ENCODE measurements at places on chromosomes 11 and 22.

- DNase-seq = no peak
Observed at GRCh38 chr22:37162221-37163095, 12.7 kb upstream of the IL2RB start.

- no peak for DNase-seq
Observed at GRCh38 chr11:105449100-105449734, 160.7 kb upstream of the GRIA4 start.

- DNase-seq = no peak
Observed at GRCh38 chr11:14096606-14097005, 134.1 kb downstream of the SPON1 start.

DNA sequence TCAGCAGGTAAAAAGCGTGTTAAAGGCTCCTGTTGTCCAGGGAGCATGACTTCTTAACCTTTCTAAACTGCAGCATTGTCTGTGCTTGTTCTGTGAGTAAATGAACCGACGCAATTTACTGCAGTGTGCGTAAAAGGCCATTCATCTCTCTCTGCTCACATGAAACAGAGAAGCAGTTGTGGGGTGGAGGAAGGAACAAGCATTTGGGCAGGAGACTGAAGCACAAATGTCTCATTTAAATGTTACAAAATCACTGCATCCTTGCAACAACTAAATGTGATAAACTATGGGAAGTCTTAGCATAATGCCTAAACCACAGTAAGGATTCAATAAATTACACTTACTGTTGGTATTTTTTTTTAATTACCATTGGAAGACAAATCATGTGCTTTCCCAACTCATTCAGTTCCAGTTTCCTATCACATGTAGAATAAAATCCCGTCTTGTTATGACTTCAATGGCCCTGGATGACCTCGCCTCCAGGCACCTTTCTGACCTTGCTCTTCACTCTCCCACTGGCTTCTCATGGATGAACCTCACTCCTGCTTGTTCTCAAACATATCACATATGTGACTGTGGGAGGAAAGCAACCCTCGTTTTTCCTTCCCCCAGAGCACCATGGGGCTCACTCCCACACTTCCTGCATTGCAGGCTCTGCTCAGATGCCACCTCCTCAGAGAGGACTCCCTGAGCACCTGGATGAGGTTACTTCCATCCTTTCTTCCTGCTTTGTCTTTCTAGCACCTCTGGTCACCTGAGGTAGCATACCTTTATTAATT is 21.6 kb upstream of the RFPL2 start:
- DNase-seq = no peak

DNA sequence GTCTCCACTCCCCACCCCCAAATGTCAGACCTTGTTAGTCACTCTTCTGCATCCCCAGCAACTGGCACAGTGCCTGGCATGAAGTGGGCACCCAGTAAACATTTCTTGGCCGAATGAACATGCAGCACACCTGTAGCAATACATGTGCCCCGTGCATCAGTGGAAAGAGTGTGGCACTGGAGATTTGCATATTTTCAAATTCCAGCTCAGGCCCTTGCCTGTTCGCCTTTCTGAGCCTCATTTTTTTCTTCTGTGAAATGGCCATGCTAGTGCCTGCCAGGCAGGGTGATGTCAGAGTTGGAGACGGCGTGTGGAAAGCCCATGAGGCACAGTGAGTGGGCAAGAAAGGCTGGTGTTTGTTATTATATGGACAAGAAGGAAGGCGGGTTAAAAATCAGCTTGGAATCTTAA is 38.7 kb downstream of the CD82 start:
- no peak for DNase-seq

- DNase-seq = no peak
Observed at GRCh38 chr11:72737336-72737735, 14.9 kb downstream of the ARAP1 start.

- DNase-seq = no peak
Observed at GRCh38 chr11:413120-414081, 1.4 kb downstream of the SIGIRR start.

DNA sequence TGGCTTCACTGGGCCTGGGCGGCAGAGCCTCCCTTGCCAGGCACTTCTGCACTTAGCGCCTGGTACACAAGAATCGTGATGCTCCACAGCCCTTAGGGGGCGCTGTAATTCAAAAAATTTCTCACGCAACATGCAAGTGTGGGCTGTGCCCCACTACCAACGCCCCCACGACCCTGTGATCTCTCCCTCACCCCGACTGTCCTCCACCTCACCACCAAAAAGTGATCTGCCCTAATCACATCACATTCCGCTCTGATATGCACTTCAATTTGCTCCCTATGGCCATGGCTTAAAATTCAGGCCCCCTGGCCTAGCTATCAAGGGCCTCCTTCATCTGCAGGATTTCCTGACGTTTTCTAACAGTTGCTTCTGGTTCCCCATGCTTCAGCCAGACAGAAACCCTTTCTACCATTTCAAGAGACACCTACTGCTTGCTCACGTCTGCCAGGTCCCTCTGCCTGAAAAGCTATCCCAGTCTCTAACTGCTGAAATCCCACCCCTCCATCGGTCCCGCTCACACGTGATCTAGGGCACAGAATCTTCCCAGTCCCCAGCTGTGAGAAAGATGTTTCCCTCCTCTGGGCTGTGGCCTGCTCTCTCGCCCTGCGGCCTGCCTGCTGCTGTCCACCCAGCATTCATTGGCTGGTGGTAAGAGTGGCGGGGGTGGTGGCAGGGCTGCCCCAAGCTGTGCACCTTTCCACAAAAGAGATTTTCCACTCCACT is 27.9 kb upstream of the LRRC32 start:
- DNase-seq = no peak

DNA sequence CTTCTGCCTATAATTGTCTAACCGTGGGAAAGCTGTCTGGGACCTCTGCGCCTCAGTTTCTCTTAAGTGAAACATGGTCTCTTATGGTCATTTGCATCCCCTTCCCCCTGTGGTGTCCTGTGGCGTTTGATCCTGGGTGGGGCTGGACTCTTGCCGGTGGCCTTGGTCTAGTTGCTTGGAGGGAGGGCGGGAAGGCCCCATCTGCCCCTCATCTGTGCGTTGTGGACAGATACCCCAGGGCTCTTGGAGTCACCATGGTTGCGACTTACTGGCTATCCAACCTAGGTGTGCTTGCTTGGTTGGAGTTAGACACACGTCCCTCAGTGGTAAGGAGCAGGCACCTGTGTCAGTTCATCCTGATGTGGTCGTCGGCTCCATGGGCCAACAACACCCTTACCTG is 15.2 kb downstream of the SHANK3 start:
- DNase-seq = no peak

- DNase-seq = no peak
Observed at GRCh38 chr22:42001121-42001520, 2.5 kb downstream of the WBP2NL start.

DNA sequence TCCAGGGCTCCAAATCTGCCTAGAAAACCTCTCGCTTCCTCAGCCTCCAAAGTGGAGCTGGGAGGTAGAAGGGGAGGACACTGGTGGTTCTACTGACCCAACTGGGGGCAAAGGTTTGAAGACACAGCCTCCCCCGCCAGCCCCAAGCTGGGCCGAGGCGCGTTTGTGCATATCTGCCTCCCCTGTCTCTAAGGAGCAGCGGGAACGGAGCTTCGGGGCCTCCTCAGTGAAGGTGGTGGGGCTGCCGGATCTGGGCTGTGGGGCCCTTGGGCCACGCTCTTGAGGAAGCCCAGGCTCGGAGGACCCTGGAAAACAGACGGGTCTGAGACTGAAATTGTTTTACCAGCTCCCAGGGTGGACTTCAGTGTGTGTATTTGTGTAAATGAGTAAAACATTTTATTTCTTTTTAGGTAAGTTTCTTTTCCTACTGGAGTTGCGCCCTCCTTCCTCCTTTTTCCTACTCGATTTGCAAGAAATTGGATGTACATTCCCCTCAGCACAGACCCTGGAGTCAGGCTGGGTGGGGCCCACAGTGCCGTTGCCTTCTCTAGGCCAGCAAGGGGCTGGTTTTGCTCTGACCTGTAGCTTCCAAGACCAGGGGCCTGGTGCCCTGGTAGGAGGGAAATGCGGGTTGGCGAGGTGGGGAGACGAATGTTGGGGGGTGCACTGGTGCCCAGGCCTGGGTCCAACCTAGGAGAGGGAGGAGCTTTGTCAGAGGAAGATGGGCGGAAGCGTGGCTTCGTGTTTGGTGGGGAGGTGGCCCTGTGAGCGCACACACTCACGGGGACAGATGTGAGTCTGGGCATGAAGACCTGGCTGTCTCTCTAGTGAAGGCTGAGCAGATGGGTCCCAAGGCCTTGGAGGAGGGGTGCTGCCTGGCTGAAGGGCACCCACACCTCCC is 50.6 kb downstream of the ST14 start:
- DNase-seq = no peak

- DNase-seq = no peak
Observed at GRCh38 chr11:76159303-76159937, 46.9 kb downstream of the WNT11 start.

DNA sequence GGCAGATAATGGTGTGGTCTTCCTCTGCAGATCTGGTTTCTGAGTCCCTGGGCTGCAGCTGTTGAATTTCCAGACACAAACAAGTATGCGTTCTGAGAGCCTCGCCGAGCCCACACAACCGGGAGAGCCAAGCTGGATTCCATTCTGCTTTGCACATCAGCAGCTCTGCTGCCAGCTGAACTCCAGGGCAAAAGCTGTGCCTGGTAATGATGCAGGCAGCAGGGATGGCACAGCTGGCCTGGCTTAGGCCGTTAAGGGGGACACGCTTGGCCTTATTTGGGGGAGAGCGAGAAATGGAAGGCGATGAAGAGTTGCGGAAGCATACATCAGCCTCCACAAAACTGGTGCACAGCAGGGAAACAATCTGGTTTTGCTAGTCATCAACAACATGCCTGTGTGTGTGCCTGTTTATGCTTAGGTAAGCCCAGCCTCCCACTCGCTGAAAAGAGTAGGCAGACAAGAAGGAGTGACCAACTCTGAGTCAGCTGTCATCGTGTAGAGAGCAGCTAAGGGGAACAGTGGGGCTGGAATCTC is 25.1 kb downstream of the ADAMTS8 start:
- DNase-seq = peak; percentile 75

DNA sequence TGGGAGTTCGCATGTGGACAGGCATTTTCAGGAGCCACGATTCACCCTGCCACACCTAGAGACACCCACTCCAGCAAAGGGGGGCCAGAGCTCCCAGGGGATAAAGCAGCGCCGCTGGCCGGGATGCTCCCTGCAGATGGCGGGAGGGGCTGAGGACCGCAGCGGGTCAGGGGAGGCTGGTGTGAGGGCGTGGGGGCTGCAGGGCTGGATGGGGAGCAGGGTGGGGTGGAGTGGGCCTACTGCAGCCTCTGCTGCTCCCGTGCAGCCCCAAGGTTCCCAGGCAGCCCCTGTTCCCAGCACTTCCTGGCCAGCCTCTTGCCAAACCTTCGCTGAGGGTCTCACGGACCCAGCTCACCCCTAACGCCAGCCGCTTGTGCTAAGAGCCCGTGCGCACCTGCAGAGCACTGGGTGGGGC is 13.0 kb downstream of the MUC5B start:
- DNase-seq = no peak

DNA sequence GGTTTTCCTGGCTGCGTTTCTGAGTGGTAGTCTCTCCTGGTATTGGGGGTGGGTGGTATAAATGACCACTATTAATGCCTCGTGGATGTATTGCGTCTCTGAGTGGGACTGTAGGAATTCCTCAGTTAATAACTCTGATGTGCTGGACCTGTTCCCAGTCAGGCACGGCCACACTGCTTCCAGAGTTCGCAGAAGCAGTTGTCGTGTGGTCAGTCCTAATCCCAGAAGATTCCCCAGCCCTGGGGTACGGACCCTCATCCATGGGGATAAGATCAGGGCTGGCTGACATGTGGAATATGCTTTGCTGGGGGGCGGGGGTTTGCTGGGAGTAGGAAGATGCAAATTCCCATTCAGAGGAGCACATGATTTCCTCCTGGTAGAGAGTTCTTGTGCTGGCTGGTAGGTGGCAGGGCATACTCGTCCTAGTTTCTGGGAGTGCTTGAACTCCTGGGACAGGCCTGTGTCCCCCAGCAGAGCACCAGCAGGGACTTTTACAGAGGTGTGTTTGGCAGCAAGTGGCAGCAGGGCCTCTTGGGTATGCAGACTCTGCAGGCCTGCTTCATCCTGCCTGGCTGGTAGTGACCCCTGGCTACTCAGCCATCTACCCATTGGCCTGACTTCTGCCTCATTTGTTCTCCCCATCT is 157.4 kb downstream of the NAV2 start:
- no peak for DNase-seq

DNA sequence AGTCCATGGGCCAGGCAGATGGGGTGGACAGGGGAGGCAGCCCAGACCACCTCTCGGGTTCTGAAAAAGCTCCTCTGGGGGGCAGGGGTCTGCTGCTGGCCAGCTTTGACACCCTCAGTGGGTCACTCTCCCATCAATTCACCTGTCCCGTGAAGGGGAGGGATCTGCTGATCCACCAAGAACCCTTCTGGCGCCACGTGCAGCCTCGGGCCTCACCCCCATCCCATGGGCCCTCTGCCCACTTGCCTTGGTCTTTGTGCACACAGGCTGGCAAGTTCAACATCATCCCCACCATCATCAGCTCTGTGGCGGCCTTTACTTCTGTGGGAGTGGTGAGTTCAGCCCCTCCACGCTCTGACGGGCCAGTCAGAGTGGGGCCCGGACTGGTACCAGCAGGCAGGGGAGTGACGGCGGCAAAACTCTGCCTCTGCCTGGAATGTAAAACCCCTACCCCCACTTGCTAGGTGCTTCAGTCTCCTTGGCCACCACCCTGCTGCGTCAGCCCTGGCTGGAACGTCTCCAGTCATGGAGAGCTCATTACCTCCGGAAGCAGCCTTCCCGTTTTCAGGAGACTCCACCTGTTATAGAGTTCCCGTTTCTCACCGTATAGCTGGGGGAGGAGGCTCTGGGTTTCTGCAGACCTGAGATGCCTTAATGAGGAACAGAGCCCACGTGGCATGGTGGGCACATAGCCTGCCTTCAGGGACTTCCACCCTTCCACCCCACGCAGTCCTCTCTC is 12.7 kb downstream of the PRG3 start:
- no peak for DNase-seq

- no peak for DNase-seq
Observed at GRCh38 chr11:19730373-19730772, 17.7 kb downstream of the NAV2 start.

- DNase-seq = no peak
Observed at GRCh38 chr11:19419808-19420207, 179.1 kb upstream of the E2F8 start.

DNA sequence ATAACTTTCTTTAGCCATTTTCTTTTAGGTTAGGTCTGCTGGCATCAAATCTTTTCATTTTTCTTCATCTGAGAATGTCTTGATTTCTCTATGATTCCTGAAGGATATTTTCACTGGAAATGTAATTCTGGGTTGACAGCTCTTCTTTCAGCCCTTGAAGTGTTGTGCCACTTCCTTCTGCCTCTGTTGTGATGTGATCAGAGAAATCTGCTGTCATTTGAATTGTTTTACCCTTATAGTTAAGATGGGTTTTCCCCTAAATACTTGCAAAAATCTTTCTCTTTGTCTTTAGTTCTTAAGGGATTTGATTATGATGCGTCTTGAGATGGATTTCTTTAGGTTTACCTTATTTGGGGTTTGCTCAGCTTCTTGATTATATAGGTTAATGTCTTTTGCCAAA is 23.0 kb downstream of the USP47 start:
- no peak for DNase-seq

DNA sequence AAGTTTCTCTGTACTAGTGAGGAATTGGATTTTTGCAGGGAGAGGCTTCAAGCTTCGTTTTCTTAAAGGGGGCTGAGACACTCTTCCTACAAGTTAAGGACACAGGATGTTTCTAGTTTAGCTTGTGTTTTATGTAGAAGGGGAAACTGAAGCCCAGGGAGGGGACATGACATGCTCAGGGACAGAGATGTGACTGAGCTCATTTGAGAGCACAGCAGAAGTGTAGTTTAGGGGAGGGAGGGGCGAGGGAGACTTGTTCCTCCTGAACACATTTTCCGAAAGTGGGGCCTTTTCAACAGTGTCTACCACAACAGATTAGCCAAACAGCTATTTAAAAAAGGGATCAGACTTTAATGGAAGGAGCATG is 148.1 kb downstream of the FBXO7 start:
- no peak for DNase-seq

All from GM04503 (cell line).